NCI-H2107 (cell line): ENCODE measurements at places on chromosomes 3 and 15.
A peak's percentile ranks its signal among the peaks of the same experiment; 100 is the strongest.

DNA sequence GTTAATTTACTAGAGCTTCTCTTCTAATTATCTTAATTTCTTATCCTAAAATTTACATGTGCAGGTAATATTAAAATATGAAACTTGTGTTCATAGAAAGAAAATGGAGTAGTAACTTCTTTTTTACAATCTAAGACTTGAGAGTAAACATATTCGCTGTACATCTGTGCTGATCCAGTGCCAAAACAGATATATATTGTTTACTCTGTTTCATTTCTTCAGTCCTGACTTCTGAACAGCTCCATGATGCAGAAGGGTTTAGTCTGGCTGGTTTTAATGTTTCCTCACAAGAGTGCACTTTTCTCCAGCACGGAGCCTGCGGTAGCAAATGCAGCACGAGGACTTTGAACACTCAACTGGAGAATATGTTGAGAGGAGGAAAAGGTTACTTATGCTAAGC lies 306.8 kb downstream of the EPHA3 start:
- DNase-seq: no peak

- DNase-seq: peak; percentile 12
Observed at GRCh38 chr3:69200384-69201068, 78.1 kb upstream of the LMOD3 start.

DNA sequence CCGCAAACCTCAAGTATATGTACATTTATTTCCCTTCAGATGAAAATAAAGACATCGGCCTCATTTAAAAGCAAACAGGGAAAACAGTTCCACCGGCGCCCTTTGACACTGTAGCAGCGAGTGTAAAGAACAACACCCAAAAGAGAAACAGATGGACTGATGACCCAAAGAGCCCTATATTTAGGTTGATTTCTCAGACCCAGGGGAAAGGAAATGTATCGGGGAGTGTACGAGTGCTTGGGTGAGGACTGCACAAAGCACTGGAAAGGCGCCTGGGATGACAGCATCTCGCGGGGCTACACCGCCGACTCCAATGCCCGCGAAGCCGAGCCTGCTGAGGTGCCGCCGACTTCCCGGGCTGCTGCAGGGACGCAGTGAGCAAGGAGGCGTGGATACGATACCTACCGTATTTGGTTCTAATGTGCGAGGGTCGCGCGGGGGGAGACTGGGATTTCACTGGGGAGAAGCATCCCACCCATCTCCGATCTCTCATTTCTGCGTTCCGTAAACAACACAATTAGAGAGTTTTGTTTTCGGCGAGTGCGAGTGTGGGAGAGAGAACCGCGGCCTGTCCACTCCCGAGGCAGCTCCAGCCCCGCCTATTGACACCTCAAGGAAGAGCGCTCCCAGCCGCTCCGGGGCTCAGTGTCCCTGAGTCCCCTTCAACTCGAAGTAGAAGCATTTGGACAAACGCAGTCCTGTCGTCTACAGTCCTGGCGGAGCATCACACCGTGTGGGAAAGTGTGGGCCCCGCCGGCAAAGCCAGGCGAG lies 2.0 kb downstream of the MECOM start:
- peak; percentile 96 for DNase-seq

- DNase-seq: no peak
Observed at GRCh38 chr3:60983906-60984305, 267.3 kb downstream of the FHIT start.

DNA sequence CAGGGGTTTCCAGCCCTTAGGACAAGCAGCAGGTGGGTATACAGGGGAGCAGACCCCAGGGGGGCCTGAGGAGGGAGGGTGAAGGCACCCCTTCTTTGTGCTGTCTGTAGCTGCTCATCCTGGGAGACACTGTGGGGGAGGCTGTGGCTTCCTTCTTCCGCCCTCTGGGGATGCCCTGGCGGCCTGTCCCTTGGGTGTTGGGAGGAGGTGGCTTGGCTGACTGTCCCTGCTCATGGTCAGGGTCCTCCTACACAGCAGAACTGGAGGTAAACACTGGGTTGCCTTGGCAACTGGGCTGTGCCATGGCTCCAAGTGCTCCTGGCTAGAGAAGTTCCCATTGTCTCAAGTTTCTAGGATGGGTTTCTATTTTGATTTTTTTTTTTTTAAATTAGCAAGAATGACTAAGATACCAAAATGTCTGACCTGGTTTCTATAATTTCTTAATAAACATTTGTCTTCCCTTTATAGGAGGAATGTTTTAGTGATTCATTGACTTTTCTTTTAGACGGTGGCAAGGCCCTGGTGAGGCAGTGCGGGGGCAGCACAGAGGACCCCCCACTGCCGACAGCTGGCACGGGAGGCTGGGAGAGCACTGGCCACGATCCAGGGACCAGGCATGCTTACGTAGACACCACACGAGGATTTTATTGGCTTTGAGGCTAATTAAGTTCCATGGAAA lies 12.4 kb downstream of the KLF13 start:
- DNase-seq: peak; percentile 18

DNA sequence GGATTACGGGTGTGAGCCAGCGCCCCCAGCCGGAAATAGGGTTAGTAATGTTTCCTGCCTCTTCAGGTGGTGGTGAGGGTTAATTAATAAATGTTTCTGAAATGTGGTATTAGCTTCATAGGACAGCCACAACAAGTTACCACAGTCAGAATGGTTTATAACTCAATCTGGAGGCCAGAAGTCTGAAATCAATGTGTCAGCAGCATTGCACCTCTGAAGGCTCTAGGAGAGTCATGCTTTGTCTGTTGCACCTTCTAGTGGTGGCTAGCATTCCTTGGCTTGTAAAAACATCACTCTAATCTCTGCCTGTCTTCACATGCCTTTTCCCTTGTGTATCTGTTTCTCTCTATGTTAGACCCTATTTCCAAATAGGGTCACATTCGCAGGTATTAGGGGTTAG lies 7.8 kb upstream of the RPSA start:
- no peak for DNase-seq

DNA sequence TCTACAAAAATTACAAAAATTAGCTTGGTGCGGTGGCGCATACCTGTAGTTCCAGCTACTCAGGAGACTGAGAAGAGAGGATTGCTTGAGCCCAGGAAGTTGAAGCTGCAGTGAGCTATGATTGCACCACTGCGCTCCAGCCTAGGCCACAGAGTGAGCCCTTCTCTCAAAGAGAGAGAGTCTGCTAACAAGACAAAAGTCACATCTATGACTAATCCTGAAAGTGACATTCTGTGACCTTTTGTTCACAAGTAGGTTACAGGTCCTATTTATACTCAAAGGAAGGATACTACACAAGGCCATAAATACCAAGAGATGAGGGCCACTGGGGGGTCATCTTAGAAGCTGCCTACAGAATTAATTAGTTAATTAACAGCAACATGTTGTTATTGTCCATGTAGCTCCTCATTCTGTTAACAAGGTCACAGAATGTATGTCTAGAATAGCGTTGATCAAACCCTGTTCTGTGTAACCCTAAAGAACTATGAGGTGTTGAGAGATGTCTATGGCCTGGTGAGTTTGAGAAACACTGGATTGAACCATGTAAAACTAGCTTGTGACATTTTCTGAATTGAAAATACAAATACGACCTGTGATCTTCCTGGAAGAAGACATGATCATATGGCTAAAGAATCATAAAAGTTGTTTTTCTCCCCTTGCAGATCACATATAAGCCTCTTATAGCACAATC lies 97.0 kb downstream of the SAMMSON start:
- DNase-seq: no peak

DNA sequence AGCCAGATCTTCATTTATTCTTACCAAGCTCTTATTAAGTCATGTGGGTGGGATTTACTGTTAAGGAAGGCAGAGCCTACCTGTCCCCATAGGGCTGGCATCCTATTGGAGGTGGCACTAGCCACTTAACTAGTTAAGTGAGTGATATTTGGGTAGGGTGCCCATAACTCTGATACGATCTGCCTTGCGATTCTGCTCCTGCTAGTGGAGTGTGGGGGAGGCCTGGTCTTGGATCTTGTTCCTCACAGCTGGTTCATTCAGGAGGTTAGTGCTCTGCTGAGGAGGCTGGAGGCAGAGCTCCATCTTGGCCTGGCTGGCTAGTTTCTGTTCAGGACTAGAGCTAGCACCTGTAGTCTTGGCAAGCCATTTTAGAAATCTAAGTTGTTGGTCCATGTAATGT lies 9.3 kb downstream of the BAHD1 start:
- DNase-seq: no peak

DNA sequence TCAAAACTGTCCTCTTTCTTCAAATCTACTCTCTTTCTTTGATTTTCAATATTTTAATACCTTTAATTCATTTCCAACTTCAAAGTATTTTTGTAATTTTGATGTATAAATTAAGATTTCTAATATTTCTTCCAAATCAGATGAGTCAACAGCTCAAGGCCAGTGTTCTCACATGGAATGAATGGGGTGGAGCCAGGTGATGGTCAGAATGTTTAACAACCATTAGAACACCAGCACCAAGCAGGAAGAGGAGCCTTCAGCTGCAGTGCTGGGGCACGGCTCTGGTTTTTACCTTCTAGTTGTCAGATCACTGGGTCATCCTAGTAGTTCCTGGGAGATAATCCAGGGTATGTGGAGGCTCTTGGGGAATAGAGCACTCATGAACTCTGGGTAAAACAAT lies 494.5 kb upstream of the PDZRN3 start:
- DNase-seq: no peak

DNA sequence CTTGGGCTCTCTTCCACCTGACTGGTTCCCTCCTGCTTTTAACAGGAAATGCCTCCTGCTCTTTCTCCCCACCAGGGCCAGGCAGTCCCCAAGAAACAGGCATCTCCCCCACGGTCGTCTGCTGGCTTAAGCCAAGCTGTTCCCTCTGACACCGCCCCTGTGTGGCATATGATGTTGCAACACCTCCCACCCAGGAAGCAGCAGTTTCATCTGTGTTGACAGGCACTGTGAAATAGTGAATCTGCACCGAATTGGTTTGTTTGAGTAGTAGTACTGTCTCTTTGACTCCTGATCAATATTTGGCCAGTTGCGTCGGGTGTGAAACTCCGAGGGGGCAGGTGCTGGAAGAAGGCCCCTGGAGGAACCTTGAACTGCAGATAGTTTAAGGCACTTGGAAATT lies 188.8 kb downstream of the FEZF2 start:
- no peak for DNase-seq

GRCh38 chr3:64658001-64658400 lies 29.8 kb downstream of the ADAMTS9 start:
- DNase-seq: no peak

DNA sequence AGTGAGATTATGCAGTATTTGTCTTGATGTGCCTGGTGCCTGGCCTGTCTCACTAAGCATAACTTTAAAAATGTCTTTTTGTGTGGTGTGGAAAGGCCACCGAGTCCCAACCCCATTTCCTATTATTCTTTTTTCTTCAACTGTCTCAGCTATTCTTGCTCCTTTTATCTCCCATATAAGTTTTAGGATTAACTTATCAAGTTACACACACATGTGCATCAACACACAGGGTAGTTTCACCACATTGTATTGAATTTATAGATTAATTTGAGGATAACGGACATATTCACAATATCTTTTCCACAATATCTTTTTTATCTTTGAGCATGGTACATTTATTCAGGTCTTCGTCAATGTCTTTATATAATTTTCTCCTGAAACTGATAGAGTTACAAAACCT lies 127.6 kb downstream of the RYR3 start:
- no peak for DNase-seq

- no peak for DNase-seq
Observed at GRCh38 chr3:137165117-137165806, 207.5 kb downstream of the IL20RB start.

GRCh38 chr3:13544293-13544831 lies 4.6 kb upstream of the FBLN2 start:
- no peak for DNase-seq

- no peak for DNase-seq
Observed at GRCh38 chr15:83166218-83166617, 41.4 kb downstream of the HDGFL3 start.

DNA sequence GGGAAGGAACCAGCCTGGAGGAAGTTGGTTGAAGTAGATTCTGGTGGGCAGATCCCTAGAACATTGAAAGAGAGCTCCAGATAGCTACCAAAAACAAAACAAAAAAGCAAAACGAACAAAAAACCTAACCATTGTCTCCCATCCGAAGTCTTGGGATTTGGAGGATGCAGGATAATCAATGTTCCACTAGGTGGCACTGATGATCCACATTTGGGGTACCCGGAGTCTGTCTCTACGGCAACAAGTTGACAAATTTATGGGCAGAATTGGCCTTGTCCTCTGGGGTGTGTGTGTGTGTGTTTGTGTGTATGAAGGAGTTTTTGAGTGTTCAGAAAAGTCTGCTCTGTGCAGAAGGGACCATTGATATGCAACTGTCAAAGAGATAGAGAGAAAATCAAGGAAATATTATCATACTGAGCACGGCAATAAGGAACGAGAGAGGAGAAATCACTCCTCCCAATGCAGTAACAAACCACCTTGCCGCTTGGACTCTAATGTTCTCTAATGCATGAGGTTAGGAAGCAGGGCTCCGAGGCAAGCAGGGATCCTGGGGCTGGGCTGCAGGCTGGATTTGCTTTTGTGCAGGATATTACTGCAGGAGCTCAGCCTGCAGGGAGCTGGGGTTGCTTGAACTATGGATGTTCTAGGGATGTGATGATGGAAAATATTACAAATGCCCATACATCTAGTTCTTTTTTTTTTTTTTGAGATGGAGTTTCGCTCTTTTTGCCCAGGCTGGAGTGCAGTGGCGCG lies 59.8 kb upstream of the KLHL25 start:
- DNase-seq: peak; percentile 5

DNA sequence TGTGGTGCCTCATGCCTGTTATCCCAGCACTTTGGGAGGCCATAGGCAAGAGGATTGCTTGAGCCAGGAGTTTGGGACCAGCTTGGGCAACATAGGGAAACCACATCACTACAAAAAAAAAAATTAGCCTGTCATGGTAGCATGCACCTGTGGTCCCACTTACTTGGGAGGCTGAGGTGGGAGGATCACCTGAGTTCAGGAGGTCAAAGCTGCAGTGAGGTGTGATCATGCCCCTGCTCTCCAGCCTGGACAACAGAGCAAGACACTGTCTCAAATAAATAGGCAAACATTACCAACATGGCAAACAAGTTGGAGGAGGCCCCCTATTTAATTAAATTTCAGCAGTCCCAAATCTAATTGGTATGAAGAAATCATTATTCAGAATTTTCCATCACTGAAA lies 143.6 kb downstream of the PGPEP1L start:
- DNase-seq: no peak
